GM19239 (cell line): ENCODE measurements at places on chromosomes 1 and 21.

DNA sequence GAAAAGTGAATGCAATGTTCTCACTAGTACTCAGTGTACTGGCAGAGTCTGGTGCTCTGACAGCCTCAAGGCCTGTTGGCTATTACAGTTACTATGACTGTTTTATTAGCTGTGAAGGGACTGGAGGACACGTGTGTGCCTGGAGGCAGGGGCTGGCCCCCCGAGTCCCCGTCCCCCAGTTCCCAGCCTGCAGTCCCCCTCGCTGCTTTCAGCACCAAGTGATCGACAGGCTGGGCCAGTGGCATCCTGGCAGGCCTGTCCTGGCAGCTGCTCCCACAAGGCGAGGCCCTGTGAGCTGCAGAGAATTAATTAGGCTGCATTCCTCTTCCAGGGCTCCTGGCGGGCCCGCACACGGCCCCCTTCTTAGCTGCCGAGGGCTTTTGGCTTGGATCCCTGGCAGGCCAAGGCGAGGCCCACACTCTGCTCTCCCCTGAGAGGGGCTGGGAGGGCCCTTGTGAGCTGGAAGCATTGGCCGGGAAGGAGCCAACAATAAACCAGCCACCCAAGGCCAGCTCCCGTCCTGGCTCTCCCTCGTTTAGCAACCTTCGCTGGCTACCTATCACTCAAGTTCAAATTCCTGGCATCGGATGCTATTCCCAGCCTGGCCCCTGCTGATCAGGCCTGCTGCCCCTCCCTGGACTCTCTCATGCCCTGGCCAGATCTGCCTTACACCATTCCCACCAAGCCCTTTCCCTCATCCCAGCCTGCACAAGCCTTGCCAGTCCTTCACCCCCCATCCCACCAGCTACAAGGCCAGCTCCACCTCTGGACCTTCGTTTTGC, 9.8 kb downstream of the EDN2 start:
- DNase-seq = no peak

GRCh38 chr21:25979845-25980616, 190.5 kb downstream of the APP start:
- no peak for DNase-seq

- DNase-seq = no peak
Observed at GRCh38 chr1:227175611-227176010, 142.7 kb downstream of the CDC42BPA start.

- DNase-seq = no peak
Observed at GRCh38 chr1:15884477-15884876, 37.0 kb downstream of the SPEN start.

DNA sequence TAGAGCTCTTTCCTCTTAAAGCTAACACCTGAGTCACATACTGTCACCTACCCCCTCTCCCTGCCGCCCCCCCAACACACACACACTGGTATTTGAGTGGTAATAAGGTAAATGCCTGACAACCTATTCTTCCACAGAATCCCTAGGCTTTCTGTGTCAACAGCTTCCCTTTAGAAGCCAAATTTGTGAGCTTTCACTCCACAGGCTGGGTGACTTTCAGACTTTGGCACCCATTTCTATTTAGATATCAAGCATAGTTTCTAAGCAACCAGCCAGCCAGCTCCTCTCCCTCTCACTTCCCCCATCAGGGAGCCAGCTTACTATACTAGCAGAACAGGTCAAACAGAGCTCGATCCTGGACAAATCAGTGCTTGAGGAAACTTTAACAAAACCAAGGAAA, 3.2 kb upstream of the C1orf74 start:
- no peak for DNase-seq

DNA sequence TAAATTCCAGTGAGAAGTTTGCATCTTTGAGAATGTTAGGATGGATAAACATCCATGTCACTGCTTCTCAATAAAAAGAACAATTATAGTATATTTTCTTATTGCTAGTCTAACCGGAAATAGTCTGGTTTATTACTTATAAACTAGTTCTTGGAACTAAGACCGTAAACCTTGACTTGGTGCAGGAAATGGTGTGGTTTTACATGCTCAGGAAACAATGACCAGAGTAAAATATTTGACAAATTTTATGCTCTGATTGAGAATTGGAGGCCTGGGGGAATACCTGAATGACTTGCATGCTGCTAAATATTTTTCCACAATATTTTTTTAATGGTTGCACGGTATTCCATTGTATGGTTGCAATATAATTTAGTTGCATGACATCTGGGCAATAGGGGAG, 76.3 kb downstream of the XCL2 start:
- DNase-seq = no peak

- no peak for DNase-seq
Observed at GRCh38 chr1:172399756-172400721, 20.4 kb upstream of the C1orf105 start.

DNA sequence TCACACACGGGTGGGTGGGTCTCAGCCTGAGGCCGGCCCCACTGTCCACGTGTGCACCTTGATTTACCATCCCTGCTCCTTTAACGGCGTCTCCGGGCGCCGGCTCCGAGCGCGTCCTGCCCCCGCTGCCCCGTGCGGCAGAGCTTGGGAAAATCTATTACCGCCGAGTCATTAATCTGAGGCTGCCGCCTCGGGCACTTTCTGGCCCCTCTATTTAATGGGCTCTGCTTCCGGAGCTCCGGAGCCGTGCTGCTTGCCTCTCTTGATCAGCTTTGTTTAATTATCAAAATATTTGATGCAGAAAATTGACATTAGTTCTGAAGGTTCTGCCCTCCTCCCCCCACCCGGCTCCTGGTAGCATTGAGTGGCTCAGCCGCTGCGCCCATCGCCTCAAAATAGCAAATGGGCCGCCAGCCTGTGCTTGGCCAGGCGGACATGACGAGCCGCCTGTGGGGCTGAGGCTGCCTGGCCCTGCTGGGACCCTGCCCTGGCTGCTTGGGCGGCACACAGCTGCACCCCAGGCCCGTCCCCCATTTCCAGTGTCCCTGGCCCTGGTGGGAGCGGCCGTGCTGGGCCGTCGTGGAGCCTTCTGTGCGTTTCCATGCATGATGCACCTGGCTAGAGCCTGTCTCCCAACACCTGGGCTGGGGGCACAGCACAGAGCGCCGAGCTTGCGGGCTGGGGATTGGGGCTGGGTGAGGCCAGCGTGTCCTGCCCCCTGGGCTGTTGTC, 81.6 kb upstream of the TTC34 start:
- DNase-seq = no peak

GRCh38 chr1:246104927-246105326, 402.2 kb downstream of the SMYD3 start:
- no peak for DNase-seq
